CD8-positive, alpha-beta memory T cell (primary cell): ENCODE measurements at places on chromosomes 11 and 22. TPM values are rescaled to one million over a fixed set of nuclear protein-coding genes. Genes with fewer than 3 reads are reported as not detected.

Gene PTGDR2
- 0.28 TPM for total RNA-seq

Gene SMARCB1
- total RNA-seq = 120 TPM

Gene GSTT2B
- not detected for total RNA-seq

DNA sequence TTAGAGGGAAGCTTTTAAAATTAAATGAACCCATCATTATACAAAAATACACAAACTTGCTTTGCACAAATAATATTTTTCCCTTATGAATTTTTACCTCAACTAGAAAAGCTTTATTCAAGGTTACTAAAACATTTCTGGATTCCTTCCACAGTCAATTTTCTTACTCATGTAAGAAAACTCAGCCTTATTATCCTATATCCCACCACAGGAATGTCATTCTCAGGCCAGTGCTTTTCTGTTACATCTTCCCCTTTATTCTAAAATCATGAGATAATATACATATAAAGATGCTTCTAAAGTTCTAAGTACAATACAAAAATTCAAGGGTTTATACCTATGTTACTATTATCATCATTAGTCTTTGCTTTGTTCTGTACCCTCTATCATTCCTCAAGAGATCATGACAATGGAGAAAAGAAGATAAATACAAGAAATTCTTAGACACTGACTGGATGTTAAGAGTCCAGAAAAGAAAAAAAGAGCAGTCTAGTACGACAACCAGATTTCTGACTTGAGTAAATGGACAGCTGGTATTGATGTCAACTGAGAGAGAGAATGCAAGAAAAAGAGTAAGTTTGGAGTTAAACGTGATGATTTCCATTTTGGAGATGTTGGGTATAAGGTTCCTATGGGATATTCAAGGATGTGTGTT is 60.3 kb downstream of the MTMR2 start:
- no peak for DNase-seq

DNA sequence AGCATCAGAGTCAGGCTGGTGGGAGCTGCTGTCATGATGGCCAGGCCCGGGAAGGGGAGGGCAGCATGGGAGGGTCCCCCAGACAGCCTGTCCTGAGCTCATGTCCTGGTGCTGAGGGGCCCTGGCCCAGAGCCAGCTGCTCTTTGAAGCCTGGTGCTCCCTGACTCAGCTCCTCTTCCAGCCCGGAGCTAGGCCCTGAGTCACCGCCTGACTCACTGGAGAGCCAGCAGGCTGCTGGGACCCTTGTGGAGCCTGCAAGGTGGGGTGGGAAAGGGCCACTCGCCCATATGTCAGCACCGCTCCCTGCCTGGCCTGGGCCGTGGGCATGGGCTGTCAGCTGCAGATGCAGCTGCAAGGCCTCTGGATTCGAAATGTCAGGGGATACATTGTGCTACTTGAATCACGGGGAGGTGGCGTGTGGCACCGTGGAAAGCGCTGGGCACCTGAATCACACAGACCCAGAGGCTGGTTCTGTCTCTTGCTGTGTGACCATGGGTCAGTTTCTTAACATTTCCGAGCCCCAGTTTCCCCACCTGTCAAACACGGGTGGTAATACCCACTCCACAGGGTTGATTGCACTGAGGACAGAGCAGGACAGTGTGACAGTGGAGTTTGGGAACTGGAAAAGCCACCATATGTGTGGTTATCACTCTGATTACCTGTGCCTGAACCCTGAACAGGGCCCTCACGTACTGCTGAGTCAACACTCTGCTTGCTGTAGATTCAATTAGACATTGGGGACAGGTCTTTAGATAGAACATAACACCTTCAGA is 4.4 kb downstream of the CACNA1I start:
- DNase-seq = no peak

DNA sequence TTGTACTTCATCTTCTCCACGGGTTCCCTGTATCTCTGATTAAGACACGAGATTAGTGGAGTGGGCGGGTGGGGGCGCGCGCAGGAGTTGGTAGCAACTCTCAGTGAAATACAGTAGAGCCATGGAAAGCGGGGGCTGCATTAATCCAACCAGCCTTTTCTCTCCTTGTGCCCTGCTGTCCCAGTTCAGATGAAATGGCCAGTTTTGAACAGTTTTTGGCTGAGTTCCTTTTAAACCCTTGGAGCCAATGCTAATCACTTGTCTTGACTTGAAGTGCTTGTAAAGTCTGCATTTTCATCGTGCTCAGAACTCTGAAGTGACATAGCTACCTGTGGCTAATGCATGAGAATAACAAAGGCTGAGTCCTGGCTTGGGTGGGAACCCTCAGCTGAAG is 734 bp upstream of the TMEM123 start:
- DNase-seq = no peak

DNA sequence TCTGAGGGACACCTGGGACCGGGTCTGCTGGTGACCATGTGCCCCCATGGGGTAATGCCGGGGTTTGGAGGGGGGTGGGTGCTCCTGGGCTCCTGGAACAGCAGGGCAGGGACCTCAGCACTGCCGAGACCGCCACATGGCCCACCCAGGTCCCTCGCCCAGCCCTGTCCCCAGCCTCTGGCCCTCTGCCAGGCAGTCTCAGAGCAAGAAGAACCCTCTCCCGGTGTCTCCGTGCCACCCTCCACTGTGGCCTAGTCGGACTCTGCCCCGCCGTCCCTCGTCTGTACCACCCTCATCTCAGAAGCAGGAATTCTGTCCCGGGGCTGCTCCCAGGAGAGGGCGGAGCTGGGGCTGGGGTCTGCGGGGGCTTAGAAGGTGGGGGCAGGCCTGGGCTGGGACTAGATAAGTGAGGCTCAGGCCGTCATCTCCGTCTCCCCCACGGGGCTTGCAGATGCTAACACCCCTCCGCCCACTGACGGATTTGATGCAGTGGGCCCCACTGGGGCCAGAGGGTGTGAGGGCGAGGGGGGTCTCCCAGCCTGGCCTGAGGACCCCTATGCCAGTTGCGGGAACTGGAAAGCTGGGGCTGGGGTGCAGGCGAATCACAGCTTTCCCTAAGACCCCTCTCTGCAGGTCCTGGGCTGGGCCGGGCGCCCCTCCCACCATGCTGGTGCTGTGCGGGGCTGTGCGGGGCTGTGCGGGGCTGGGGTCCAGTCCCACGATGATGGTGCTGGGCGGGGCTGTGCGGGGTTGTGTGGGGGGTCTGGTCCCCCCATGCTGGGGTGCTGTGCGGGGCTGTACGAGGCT is 1.1 kb downstream of the MUC5AC start:
- no peak for DNase-seq

DNA sequence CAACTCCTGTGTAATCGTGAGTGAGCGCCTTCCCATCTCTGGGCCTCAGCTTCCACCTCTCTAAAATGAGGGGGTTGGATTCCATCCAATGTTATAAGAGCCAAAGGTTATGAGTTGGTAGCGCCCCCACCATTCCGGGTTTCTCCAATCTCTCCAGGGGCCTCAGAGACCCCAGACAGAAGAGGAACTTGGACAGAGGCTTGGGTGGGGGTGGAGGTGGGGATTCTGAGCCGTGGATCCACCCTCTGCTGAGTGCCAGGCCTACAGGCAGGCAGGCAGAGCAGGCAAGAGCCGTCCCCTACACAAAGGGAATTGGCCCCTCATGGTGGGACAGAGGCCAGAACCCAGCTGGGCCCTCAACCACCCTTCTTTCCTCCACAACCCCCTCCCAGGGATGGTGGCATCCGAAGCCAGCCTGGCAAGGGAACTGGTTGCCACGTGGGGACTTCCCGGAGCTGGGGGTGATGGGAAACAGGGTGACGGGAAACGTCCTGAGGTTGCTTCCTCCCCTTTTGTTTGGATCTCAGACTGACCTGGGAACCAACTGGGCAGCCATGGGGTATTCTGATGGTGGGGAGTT is 31.8 kb downstream of the TXN2 start:
- DNase-seq = no peak

GRCh38 chr11:563066-563811 is 2.5 kb downstream of the RASSF7 start:
- no peak for DNase-seq

- DNase-seq = no peak
Measured at GRCh38 chr11:105024394-105024793, 1.4 kb upstream of the CASP5 start.

DNA sequence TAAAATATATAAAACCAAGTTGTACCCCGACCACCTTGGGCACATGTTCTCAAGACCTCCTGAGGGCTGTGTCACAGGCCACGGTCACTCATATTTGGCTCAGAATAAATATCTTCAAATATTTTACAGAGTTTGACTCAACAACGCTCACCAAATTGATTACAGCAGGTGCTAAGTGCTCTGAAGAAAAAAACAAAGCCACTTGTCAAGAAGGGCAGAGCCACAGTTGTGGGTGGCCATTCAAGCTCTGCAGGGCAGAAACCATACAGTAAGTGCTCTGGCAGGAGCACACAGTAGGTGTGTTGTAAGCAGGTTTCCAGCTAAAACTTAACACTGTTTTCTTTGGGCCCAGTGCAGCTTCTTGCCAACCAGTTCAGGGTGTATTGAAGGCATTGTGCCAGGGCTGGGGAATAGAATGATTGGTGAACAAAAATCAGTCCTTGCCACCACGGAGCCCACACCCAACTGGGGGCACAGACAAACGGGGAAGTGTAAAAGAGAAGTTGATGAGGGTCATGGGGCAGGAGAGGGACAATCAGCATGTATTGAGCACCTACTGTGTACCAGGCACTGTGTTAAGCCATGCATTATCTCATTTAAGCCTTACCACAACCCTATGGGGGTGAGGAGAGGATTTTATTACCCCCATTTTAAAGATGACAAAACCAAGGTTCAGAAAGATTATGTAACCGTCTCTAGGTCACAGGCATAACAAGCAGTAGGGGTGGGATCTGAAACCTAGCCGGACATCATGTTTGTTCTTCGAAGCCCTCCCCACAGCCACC is 18.2 kb downstream of the ARRB1 start:
- no peak for DNase-seq

DNA sequence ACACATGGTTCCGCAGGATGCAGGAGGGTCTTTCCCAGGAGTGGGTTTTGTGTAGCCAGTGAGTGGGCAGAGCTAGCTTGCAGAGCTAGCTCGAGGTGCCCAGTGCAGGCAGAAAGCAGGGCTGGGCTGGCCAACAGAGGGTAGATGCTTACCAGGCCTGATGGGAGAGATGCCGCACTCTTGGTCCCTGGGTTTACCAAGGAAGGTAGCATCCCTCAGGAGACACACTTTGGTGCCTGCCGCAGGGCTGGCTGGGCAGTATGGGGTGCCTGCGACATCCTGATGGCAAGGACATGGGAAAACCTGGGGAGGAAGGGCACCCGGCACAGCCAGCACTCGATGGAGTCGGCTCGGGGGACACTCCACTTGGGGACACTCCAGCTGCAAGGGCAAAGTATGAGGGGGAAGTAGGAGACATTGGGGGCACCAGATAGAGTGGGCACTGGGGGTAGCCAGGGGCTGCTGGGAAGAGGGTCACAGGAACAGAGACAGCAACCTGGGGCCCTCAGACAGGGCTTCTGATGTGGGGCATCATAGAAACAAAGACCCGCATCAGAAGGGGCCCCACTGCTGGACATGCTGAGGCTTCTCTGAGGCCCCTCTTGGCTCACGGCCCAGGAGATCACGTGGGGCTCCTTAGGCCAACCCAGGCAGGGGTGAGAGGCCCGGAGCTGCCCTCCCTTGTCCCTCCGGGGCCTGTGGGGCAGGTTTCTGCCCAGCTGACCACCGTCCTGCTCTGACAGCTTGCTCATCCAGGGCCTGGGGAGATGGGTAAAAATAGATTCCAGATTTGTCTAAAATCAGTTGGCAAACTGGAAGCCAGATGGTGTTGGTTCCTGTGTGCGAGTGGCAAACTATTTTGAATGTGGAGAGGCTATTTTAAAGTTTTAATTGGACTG is 89.8 kb downstream of the MORC2 start:
- no peak for DNase-seq

- DNase-seq = no peak
Measured at GRCh38 chr11:37755521-37755920, 1157.5 kb upstream of the RAG2 start.

DNA sequence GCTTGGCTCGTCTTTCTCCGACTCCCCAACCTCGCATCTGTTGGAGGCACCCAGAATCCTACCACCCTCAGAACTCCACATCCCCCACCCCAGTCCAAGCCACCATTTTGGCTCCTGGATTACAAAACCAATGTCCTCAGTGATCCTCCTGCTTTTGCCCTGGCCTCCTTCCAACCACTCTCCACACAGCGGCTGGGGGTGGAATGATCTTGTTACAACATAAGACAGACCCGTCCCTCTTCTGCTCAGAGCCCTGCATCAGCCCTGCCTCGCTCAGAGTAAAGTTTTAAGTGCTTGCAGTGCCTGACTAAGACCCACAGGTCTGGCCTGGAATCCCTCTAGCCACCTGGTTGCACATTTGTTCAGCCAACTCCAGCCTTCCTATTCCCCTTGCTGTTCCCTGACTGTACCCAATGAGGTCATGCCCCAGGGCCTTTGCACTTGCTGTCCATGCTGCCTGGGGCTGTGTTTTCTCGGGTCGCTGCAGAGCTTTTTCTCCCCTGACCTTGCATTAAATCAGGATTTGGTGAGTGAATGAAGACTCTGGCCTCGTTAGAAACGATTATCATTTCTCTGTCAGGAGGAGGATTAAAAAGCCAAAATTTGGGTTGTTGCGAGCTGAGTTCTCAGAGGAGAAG is 67.3 kb downstream of the IGF2 start:
- no peak for DNase-seq

- no peak for DNase-seq
Measured at GRCh38 chr11:31445621-31446020, 63.8 kb downstream of the IMMP1L start.

- no peak for DNase-seq
Measured at GRCh38 chr11:69605737-69606526, 35.0 kb upstream of the CCND1 start.

- DNase-seq = no peak
Measured at GRCh38 chr11:44860346-44860745, 90.3 kb downstream of the TP53I11 start.

DNA sequence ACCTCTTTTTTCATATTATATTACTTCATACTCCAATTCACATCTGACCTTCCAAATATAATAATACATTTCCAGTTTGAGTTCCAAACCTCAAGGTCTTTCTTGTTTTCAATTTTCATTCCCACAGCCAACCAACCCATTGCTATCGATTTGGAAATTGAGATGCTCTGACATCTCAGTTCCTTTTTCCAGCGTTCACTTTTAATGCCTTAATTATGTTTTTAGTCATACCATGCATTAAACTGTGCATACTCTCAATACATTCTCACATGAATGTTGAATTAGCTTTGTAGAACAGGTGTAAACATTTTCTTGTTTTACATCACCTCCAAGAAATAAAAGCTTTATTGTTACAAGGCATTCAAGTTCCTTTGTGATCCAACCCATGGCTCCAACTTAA is 294.2 kb upstream of the ANO3 start:
- no peak for DNase-seq

DNA sequence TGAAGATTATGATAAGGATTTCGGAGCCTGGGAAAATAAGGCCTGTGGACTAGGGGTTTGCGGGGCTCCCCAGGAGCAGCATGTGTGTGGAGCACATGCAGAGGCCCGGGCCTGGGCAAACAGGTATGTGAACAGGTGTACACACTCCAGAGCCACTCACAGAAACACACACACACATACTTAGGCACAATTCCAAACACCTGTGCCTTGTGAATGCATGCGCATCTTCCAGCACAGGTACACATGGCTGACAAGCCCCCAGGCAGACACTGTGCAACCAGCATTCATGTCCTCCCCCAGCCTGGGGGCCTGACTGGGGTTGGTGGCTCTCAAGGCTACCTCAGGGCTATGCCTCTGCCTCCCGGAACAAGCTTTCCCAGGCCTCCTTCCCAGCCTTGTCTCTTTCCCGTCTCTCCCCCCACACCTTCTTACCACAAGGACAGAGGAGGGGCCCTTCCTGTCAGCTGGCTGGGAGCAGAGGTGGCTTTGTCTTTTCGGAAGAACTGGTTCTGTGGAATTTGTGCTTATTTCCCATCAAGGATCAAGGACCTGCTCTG is 2.6 kb upstream of the P2RY6 start:
- no peak for DNase-seq
